ENCODE measurements at places on chromosomes 6 and 20.
A peak's percentile ranks its signal among the peaks of the same experiment; 100 is the strongest.

GRCh38 chr6:38805127-38805655, 90.1 kb downstream of the DNAH8 start:
- DNase-seq, result no peak

DNA sequence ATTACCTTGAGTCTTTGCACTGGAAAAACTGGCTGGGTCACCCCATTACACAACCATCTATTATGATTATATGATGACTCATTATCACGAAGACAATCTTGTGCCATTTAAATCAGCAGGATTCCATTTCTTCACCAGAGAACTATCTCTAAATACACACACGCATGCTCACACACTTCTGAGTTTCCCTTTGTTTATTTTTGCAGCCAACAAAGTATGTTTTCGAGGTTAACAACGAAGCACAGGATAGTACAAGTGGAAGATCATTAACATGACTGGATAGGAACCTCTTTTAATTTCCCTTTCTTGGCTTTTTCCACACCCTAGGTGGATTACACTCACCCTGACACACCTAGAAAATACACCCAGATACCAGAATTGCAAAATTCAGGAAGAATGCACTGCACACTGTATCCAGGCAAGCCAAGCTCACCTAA, 18.9 kb downstream of the PERP start:
- DNase-seq, result peak; percentile 86

DNA sequence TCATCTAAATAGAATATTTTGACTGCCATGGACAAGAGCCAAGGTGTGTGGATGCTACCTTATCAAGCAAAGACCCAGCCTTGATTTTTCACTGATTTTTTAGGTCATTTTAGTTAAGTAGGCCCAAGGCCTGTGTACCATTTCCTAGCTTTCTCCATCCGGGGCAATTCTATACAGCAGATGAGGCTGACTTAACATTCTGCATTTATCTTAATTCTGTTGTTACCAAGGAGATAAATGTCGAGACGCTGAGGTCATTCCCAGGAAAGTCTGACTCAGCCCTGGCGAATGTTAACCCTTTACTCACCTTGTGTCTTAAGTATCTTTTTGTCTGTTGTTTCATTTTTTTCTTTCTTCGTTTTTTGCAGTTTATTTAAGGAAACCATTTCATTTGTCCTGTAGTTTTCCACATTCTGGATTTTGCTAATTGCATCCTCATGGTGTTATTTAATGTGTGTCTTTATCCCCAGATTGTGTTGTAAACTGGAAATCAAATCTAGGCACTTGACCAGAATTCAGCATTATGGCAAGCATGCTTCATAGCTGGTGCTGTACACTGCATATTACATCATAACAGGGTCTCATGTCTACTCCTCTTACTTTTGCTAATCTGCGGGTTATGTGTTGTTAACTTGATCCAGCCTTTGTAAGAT, 277.0 kb downstream of the CDKAL1 start:
- peak; percentile 96 for DNase-seq

GRCh38 chr6:54624779-54625178, 221.8 kb upstream of the FAM83B start:
- no peak for DNase-seq

DNA sequence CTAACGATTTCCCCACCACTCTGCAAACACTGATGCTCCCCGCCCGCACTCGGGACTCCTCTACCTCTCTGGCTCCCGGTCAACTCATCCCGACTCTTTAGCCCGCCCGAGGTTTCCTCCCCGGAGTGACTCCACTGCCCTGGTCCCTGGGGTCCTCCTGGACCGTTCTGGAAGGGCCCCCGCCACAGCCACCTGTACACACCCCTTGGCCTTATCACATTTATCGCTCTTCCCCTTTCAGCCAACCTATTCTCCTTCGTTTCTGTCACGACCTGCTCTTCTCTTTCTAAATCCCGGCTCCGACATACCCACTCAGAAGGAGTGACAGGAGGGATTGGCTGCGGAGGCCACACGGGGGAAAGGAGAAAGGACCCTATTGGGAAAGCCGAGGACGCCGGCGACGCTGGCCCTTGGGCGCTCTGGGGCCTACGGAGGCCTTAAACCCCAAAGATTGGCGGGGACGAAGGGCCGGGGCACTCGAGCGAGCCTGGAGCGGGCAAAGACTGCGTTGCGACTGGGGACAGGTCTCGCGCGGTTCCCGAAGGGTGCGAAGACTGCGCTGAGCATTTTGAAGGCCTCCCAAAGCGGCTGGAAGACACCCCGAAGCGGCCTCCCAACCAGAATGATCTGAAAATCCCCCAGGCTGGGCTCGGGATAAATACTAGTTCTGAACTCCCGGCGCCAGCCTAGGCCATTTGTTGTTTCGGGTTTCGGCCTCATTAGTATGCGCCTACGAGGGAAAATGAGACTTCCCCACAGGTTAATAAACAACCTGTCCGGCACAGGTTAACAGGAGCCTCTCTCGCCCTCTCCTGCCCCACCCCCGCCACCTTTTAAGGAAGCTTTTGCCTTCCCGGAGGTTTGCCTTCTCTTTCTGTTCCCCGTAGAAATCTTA, 9.2 kb downstream of the SIM1 start:
- no peak for DNase-seq

DNA sequence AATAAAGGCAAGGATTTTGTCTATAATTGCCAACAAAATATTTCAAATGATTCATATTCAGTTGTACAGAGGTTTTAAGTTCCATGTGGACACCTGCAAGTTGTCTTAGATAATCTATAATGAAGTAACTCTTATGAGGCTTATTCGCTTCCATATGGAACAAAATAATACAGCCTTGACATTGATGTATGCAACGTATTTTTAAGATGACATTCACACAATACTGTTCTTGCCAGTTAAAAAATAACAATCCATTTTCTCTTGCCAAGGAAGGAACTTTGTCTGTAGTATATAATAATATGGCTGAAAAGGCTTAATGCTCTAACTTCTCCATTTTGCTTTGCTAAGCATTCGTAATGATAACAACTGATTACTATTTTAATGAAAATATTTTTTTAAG, 269.3 kb upstream of the FKBP1C start:
- no peak for DNase-seq

DNA sequence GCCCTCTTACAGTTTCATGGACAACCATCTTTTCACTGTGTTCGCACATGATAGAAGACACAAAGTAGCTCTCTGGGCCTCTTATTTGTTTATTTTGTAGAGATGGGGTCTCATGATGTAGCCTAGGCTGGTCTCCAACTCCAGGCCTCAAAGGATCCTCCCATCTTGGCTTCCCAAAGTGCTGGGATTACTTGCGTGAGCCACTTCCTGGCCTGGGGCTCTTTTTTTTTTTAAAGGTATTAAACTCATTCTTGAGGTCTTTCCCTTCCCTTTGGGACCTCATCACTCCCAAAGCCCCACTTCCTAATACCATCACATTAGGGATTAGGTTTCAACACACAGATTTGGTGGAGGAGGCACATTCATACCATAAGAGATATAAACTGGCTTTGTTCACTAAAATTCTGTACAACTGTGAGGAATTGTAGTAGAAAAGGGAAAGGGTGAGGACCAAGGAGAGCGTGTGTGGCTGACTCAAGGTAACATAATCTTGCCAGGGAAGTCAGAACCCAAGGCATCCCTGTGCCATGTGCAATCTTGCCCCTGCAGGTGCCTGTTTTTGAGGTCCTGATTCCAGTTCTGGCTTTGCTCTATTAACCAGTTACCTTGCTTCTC, 45.5 kb downstream of the EIF2S2 start:
- peak; percentile 70 for DNase-seq

DNA sequence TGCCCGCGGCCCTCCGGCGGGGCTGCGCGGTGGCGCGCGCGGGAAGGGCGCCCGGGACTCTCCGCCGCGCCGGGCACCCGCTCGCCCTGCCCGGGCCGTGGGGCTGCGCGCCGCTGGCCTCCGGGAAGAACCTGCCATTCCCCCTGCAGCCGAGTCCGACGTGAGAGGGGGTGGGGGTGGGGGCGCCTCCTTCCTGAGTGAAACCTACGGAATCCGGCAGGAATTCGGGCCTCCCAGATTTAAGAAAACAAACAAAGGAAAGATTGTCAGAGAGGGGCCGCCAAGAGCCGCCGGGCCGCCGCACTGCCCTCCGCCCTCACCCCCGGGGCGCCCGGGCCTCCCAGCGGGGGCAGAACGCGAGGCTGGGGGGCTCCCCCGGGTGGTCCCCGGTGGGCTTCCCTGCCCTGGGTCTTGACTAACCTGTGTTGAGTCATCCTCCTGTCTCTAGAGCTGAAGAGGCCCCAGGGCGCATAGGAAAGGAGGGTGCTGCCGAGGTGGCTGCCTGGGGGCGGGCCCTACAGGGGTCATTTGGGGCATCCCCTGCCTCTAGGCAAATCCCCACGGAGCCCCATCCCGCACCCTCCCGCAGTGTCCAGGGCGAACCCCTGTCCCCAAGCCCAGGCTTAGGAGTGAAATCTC, 42.2 kb upstream of the FOXP4 start:
- DNase-seq, result no peak

DNA sequence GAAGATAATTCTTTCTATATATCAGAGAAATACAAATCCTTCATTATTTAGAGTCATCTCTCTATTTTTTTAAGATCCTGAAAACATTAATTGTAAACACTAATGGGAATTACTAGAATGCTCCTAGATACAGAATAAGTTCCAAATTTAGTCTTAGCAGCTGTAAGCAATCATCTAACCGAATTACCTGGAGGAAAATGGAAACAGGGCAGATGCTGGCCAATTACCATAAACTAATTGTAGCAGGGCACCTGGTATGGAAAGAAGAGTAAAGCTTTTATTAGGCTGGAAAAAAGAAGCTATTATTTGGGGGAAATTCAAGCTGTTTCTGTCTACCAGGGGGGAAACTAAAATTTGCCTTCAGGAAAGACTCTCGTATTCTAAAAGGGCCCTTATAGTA, 257.5 kb downstream of the MMUT start:
- DNase-seq, result no peak

GRCh38 chr6:170129691-170130171, 161.1 kb downstream of the DLL1 start:
- no peak for DNase-seq

- DNase-seq, result no peak
Measured at GRCh38 chr6:7431313-7431673, 41.7 kb downstream of the RIOK1 start.
